ENCODE measurements at places on chromosomes 5 and 9. TPM values are rescaled to one million over a fixed set of nuclear protein-coding genes. Genes with fewer than 3 reads are reported as not detected.

DNA sequence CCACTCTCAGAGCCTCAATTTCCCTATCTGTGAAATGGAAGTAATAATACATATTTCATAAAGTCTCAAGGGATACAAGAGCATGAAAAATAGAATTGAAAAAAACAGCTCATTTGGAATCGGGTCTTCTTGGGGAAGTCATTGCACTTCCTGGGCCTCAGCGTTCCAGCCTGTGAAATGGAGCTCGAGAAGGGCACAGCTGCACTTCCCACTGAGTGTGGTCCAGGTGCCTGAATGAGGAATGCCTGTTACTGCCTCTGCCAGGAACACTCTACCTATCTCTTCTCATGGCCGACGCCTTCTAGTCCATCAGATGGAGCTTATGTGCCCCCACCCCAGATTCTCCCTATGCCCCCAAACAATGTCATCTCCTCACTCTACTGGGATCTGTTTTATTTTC, 924 bp upstream of the NEURL1B start:
- DNase-seq: no peak

DNA sequence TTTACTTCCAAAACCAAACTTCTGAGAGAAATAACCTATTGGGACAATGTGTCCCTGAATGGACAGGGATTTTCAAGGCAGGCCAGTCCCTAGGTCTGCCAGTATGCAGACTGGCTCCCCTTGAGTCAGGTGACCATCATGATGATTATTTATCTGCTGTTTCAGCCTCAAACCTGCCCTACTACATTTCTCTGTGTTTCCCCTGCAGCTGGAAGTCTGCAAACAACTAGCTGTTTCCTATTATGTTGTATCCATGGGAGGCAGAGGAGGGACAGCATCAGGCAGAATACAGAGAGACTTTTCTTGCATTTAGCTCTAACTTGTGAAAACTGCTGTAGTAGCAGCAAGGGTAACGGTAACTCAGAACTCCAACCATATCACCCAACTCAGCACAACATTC, 36.2 kb upstream of the IFNK start:
- DNase-seq: no peak

The IL13 gene
- not detected for total RNA-seq

The ACOT12 gene
- not detected for total RNA-seq

The PCDHGB7 gene
- 7.9 TPM for total RNA-seq

GRCh38 chr5:72064801-72065570, 42.3 kb upstream of the MAP1B start:
- DNase-seq: no peak

The FCN1 gene
- not detected for total RNA-seq

- no peak for DNase-seq
Observed at GRCh38 chr5:19853616-19854240, 134.3 kb downstream of the CDH18 start.
